ENCODE measurements at places on chromosomes 7 and 10.

GRCh38 chr7:100781255-100781654 is 46.1 kb downstream of the EPHB4 start:
- no peak for DNase-seq

DNA sequence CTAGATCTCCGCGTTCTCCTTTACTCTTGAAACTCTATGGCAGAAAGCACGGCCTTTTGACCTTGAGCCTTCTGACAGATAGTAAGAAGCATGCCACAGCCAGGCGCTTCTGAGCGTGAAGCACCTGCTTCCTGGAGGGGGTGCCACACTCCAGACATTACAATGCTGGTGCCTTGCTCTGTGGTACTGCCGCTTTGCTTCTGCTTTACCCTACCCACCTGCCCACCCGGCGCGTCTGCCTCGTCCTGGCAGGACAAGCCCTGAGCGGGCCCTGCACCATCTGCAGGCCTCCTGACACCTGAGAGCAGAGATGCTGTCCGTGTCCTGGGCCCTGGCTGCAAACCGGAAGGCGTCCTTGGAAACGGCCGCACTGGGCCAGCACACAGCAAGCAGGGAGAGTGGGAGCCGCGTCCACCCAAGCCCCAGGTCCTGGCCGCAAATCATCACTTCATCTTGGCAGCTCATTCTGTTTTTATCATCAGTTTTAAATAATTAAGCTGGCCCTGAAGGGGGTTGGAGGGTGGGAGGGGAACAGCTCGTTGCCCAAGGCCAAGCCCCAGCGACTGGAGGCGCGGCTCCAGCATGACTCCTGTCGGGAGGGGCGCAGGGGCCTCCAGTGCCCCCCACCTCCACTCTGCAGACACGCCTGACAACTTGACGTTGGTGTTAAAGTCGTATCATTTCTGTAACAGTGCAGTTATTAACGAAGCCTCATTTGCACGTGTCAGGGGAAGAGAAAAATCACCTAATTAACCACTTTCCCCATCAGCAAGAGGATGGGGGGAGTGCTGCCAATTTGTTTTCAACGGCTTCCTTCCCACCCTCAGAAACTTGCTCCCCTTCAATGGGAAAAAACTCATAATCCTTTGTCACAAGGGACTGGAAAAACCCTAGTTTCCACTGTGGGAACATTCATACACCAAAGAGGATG is 132.2 kb downstream of the MAD1L1 start:
- no peak for DNase-seq

DNA sequence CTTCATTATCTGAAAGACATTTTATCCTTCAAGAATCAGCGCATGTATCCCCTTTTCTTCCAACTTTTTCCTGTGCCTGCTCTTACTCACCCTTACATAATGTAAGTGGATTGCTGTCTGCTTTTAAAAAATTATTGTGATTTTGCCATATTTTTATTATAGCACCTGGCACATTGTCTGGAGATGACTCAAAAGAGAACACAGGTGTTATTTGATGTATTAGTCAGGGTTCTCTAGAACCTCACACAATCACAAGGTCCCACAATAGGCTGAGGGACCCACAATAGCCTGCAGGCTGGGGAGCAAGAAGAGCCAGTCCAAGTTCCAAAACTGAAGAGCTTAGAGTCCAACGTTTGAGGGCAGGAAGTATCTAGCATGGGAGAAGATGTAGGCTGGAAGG is 390.0 kb downstream of the EXOC4 start:
- no peak for DNase-seq

DNA sequence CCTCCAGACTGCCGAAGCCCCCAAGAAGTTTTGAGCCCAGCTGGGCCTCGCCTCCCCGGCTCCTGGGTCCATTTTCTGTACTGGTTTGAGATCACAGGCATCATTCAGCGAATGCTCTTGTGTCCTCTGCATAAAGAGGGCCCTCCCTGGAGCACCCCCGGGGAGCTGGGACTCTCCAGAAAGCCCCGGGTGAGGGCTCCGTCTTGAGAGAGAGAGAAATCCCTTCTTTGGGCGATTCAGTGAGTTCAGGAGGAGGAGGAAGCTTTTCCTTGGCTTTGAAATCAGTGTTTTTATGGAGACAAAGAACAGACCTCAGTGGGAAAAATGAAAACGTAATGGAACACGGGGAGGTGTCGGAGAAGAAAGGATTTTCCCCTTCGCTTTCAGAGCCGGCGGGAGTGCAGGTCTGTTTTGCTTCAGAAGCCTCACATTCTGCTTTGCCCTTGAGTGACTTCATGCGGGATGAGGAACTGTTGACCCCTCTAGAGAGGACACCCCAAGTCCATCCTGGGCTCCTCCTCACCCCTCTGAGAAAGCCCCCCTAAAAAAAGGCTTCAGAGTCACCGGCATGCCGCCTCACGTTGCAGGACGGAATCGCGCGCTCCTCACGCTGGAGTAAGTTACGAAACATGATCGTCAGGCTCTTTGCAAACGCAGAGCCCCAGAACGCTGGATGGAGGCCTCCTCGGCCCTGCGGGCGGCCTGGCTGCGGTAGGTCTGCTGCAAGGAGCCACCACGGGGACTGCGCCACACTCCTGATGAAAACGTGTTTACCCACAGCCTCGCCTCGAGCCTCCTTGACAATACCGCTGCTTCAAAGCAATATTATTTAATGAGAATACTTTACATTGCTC is 8.5 kb upstream of the AP5Z1 start:
- no peak for DNase-seq

GRCh38 chr7:26454180-26454579 is 162.5 kb downstream of the SNX10 start:
- no peak for DNase-seq

GRCh38 chr10:63505562-63505961 is 15.6 kb upstream of the REEP3 start:
- no peak for DNase-seq

DNA sequence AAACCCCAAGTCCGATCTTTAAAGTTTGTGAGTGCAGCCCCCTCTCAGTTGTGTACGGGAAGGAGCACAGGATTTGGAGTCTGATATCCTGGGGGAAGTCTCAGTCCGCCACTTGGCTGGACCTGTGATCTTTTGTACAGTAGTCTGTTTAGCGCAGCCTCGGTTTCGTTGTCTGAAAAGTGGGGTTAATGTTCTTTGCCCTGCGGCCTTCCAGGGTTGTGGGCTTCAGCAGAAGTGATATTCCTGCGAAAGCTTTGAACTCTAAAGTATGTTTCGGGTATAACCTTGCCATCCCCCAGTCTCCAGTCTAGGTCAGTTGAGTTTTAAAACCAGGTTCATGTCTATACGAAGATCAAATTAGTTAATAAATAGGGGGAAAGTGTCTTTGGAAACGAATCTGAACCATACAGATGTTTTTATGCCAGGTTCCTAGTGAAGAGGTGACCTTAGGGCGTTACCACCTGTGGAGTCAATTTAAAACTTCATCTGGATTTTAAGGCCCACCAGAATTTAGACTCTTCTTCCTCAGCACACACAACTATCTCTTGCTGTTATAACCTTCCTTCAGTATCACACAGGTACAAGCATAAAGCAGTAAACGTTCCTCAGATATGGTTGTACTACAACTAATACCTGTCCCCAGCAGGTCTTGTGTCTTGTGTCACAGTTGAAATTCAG is 904 bp downstream of the R3HCC1L start:
- no peak for DNase-seq

DNA sequence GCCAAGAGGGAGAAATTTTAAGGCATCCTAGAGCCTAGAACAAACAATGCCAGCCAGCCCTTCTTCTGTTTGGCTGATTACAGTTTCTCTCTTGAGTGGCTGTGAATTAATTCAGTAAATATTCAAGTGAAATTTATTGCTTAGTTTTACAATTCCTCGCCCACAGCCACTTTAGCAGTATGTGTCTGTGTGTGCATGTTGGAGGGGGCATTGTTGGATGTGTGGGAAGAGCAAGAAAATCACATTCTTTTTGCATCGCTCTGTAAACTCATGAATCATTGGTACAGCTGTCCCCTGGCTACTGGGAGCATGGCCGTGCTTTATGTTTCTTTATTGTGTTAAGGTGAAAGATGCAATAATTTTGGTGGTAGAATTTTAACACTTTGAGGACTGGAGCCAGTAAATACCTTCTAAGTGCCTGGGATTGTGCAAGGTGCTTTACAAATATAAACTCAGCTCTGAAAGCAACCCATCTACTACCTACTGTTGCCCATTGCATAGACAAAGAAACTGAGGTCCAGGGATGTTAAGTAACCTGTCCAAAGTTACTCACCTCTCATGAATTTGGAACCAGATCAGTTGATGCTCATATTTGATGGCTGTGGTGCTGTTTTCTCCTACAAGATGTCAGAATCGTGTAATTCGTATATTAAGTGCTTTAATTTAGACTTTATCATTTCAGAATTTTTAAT is 89.9 kb upstream of the BTBD16 start:
- no peak for DNase-seq

GRCh38 chr7:119963654-119964053 is 309.3 kb upstream of the KCND2 start:
- DNase-seq = no peak

DNA sequence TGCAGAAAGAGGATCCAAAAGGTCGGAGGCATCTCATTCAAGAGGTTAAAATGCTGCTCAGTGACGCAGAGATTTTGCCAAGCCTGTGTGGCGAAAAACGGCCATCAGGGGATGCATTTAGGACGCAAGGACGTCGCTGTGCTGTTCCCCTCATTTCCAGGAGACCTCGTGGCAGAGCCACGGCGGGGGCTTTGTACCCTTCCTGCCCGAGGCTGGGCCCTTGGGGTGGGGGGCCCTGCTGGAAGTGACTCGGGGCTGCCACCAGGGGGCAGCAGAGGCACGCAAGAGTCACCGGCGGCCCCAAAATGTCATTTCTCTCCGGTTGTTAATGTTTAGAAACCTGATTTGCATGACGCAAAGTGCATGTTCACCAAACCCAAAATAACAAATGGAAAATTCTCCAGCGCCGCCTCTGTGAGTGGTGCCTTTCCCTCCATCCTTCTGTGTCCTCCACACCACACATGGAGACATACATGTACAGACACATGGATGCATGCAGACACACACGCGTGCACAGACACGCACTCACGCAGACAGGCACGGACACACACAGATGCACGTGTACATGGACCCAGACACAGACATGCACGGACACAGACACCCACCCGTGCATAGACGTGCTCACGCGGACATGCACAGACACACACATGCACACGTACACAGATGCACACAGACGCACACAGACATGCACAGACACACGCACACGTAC is 51.0 kb upstream of the NKX6-2 start:
- no peak for DNase-seq
